Osteoblast (primary cell): ENCODE measurements at places on chromosomes 4 and X.

DNA sequence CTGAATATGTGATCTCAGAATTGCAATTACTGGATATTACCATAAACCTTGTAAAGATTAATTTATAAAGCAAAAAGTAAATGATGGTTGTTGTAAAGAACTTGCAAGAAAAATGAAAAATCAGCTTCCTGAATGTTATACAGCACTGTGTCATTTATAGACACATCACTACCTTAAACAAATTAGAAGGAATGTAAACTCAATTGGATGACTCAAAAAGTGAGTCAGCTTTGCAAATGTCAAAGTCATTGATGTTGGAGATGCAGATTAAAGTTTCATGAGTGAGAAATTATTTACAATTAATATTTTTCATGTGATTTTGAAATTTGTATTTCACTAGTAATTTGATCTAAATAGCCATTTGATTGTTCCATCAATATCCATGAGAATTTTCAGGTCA, 193.2 kb downstream of the RAPGEF2 start:
- peak; percentile 68 for DNase-seq

- no peak for DNase-seq
These were observed 173.2 kb upstream of the FAM9B start for GRCh38 chrX:9207142-9207541.

DNA sequence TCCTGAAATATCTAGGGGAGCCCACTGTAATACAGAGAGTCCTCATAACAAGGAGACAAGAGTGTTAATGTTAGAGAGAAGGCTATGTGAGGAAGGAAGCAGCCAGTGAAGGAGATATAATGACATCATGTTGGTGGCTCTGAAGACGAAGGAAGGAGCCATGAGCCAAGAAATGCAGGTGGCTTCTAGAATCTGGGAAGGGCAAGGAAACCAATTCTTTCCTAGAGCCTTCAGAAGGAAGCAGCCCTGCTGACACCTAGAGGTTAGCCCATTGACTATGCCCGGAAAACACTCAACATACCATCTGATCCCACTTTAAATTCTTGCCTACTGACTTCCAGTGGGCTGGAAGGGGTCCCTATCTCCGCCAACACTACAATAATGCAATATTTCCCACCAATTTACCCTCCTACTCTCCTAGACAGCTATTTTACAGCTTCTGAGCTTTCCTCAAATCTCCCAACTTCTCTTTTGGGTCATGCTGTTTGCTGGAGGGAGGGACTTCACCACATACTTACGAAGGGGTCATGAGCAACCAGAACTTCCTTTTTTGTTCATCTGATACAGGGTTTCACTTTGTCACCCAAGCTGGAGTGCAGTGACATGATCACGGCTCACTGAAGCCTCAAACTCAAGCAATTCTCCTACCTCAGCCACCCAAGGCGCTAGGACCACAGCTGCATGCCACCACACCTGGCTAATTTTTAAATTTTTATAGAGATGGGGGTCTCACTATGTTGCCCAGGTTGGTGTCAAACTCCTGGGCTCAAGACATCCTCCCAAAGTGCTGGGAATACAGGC, 25.2 kb upstream of the G3BP2 start:
- peak; percentile 19 for DNase-seq

GRCh38 chrX:69565247-69565815, 50.6 kb upstream of the EDA start:
- DNase-seq: no peak

DNA sequence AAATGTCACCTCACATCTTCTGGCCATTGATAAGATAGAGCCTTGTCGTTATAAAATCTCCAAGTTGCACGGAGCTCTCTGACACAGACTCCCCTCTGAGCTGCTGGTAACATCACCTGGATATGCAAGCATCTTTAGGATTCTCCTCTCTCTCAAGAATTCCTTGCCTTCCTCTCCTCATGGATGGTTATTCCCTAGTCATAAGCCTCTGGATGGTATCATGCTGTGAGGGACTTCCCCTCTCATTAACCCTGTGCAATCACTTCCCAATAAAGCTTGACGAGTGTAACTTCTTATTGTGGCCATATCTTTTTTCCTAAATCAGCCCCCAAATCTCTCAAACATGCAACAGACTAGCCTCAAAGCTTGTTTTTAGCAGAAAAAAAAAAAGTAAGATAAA, 1057.0 kb upstream of the SLIT2 start:
- no peak for DNase-seq

DNA sequence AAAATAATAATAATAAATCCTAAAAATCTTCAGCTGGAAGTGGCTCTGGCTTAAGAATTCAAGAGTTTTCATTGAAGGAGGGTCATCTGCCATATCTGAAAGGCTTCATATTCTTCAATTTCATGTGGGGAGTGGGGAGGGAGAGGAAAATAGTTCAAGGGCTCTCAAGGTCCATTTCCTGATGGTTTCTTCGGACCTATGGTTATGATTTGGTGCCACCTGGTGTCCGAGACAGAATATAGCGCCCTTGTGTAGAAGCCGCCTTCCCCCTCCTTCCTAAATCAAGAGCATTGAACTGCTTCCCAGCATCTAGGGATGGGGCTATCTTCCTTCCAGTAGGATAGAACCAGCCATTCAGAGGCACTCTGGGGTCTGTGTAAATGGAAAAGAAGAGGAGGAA, 34.3 kb downstream of the NLGN3 start:
- DNase-seq: peak; percentile 85

DNA sequence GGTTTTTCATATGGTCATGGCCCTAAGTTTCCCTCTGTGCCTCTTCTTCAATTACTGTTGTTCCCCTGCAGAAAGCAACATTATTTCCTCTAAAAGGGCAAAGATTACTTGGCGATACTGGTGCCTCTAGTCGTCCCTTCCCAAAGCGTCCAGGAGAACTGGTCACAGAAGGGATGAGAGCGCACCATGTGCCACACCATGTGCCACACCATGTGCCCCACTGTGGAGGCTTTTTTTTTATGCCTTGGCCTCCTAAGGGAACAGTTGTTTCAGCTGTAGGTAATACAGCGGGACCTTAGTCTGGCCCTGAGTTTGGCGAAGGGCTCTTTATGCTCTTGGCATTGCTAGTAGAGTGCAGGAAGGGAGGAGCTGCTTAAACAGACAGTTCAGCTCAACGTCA, 11.5 kb upstream of the FGG start:
- DNase-seq: no peak

DNA sequence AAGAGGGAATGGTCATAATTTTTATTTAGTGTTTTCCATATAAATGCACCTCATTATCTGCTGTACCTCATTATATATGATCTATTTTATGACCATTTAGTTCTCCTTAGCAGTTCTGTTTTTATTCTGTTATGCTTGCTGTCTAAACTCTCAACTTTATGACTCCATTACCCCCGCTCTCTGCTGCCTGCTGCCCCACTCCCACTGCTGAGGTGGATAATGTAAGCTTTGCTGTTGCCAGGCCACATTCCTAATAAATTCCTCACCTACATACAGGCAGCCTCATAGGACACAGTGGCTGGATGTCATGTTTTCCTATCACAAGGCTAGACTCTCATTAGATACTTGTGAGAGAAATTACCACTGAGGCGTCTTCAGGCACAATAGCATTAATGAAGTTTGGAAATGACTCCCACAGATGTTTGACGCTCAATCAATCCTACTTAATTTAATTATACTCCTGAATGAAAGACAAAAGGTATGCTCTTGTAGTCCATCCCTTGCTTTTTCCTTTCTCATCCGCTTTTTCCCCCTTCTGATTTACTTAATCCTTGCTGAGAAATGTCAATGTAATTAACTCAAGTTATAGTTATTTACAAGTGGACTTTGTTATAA, 497.5 kb upstream of the IGFBP7 start:
- DNase-seq: peak; percentile 2

GRCh38 chrX:19682712-19683331, 167.5 kb upstream of the MAP3K15 start:
- DNase-seq: peak; percentile 82

DNA sequence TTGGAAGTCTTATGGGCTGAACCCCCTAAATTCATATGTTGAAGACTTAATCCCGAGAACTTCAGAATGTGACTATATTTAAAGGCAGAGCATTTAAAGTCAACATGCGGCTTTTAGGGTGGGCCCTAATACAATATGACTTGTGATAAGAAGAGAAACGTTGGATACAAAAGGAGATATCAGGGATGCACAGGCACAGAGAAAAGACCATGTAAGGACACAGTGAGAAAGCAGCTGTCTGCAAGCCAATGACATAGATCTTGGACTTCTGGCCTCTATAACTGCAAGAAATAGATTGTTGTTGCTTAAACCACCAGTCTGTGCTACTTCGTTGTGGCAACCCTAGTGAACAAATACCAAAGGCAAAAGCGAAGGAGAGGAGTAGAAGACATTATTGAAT, 42.2 kb downstream of the GABRG1 start:
- DNase-seq: no peak

DNA sequence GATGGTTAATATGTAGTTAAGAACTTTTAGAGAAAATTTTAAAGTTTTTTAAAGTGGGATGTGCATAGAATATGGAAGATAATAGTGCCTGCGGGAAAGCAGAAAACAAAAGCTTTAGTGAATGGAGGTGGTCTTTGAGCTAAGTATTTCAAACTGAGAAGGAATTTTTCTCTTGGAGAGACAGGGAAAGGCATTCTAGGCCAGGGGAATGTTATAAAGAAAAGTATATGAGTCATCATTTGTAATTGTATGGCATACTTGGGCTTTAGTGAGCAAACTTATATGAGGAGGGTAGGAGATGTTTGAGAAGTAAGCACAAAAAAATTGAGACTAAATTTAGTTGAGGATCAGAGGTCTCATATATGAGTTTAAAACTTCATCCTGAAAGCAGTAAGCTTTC, 467.0 kb downstream of the PPARGC1A start:
- no peak for DNase-seq

- no peak for DNase-seq
These were observed 47.5 kb upstream of the KLHL13 start for GRCh38 chrX:118164138-118164537.

DNA sequence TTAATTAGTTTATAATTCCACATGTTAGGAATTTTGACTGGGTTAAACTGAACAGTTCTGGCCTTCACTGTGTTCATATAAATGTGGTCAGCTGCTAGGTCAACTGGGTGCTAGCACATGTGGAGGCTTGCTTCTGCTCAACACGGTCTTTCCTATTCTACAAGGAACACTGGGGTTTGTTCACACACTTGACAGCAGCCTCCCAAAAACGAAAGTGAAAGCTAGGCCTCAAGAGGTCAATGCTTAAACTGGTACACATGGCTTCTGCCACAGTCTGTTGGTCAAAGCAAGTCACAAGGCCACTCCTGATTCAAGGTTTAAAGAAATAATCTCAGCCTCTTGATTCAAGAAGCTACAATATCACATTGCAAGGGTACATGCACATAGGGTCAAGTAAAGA, 126.5 kb downstream of the QDPR start:
- peak; percentile 67 for DNase-seq

DNA sequence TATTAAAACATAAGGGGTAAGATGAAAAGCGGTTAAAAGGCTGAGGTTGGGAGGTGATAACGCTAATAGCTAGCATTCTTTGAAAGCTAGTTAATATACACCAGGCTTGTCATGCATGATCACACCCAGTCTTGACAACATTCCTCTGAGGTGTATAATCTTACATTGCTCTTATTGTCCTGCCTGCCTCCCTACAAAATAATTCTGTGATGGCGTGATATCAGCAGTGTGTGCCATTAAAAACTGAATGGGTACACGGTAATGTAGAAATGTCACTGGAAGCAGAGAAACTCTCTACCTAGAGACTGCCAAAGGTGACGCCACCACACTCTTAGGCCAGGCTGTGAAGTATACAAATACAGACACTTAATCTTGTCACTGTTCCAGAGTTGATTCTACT, 68.1 kb downstream of the DIAPH2 start:
- peak; percentile 5 for DNase-seq

GRCh38 chr4:186727977-186728519, 4.4 kb upstream of the FAT1 start:
- no peak for DNase-seq

GRCh38 chr4:52957220-52957686, 95.1 kb downstream of the RASL11B start:
- DNase-seq: peak; percentile 66

DNA sequence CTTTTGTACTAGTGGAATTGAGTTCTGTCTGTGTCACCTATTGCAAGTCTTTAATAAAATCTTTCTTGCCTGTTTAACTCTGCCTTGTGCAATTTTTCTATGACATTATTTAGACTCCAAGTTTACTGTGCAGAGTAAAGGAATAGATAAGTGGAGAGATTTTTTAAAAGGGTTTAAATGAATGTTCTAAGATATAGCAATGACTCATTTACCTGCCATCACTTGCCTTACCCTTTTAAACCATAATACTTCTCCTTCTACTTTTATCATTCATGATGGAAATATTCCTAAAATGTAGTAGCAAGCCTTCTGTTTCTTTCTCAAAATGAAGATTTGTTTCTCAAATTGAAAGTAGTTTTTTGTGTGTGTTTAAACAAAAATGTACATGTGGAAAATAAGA, 782.8 kb upstream of the MAGEB2 start:
- no peak for DNase-seq

DNA sequence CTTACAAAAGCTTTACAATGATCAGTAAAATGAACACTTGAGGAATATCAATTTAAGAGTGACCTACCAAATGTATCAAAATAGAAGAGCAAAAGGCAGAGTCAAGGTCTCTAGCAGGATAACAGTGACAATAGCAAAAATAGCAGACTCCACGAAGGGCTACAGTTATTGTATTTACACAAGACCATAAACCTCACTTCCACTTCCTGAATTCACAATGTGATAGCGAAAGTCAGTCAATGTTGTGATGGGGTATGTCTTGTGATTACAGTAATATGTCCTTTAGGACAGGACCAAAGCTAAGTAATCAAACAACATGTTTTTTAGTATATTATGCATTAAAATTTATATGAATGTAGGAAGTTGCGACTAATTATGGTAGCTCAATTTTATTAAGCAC, 139.6 kb downstream of the IQCM start:
- no peak for DNase-seq

GRCh38 chr4:165507381-165507780, 128.6 kb downstream of the CPE start:
- no peak for DNase-seq

- peak; percentile 22 for DNase-seq
These were observed 142.0 kb upstream of the NUDT6 start for GRCh38 chr4:123064390-123064789.

- no peak for DNase-seq
These were observed 264.2 kb upstream of the ETNPPL start for GRCh38 chr4:109027016-109027500.
